GM18507 (cell line): ENCODE measurements at places on chromosomes 6 and 20.

DNA sequence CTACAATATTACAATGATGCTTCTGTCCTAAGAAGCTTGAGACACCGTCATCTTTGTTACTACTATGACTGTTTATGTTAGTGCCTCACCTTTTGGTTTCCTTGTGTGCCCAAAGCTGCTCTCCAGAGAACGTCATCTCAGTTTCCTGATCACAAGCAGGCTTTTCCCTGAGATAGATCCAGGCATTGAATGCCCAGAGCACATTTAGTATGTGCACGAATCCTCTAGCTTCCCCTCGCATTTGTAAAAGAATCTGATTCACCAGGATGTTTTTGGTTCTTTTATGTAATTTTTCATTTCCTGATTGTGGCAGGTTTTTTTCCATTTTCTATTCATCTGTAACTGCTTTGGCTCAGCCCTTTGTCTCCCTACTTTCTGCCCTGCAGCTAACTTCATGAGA lies 100.2 kb upstream of the TMEM181 start:
- DNase-seq: no peak

DNA sequence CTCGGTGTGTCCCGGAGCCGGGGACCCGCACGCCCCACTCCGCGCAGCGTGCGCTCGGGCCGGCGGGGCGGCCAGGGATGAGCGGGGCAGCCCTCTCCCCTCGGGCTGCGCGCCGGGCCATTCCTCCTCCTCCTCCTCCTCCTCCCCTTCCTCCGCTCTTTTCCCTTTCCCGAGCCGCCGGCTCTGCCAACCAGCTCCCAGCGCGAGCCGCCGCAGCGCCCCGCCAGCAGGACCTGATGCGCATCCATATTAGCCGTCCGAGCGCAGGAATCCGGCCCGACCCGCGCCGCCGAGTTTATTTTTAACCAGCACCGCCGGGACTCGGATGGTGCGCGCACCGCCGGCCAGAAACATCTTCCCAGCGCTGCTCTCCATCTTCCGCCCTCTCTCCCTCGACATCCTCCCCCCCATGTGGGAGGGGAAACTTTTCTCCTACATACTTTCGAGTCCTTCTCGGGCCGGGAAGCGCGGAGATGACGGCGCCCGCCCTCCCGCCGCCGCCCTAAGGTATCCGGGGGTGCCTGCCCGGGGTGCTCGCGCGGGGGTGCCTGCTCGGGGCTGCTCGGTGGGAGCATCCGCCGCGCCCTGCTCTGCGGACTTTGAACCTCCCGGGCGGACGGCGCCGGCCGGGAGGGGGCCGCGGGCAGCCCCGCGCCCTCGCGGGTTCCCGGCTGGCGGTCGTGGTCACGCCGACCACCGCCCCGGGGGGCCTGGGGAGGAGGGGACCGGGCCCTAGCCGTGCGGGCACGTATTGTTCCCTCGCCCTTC lies 619 bp downstream of the RREB1 start:
- no peak for DNase-seq

GRCh38 chr20:36467076-36467999 lies 74.0 kb upstream of the MYL9 start:
- DNase-seq: no peak

DNA sequence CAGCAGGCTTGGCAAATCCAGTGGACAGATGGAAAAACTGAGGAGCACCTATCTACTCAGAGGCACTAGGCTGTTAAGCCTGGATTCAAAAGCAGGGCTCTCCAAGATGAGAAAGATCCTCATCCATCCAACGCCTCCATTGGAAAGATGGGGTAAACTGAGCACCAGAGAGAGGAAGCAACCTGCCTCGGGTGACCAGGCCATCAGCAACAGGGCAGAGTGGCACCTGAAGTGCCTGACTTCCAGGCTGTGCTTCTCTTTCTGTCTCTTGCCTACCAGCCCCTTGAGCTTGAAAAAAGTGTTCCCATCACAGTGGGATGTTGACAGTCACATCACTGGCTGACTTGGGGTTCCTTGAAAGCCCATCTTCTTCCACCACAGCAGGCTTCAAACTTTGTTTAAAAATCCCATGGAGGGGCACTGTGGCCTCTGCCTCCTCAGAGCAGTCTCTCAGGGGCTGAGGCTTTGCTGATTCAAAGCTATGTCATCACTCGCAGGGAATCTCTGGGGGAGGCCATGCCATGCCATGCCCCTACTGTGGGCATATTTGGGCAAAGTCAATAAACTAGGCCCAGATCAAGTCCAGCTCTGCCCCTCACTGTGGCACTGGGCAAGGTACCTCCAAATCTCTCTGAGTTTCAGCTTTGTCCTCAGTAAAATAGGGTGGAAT lies 44.8 kb upstream of the TGM2 start:
- no peak for DNase-seq

- DNase-seq: no peak
Measured at GRCh38 chr6:44797746-44798145, 410.2 kb downstream of the CDC5L start.

- no peak for DNase-seq
Measured at GRCh38 chr6:135493218-135493961, 4.2 kb downstream of the AHI1 start.

DNA sequence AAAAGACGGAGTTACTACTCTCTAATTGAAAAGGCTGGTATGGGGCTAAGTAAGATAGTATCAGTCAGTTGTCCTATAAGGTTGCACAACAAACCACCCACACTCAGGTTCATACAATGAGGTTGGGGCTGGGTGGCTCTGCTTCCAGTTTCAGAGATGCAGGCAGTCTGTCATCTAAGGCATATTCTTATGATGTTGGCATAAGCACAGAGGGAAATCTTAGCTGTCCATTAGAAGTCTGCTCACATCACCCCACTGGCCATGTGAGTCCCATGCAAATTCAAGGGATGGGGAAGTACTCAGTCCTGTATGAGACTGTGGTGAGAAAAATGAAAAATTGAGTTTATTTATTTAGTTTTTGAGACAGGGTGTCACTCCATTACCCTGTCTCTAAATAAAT lies 118.6 kb downstream of the LAMP5 start:
- no peak for DNase-seq

- no peak for DNase-seq
Measured at GRCh38 chr6:52381249-52381648, 19.3 kb downstream of the PAQR8 start.

DNA sequence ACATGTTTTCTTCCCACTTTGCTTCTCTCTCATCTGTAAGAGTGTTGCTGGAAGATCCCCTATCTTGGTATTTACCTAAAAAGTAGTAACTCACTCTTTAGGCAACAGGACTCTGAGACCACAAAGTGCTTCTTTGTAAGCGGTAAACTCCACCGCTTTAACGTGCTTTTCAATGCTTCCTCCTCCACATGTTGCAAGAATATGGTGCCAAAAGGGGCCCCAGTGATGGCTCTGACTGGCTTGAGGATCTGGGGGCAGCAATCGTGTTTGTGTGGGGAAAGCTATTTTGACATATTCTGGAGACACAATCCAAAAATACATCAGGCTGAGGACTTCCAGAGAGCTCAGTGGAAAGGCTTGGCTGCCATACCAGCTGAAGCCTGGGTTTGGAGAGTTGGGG lies 12.4 kb upstream of the CPNE5 start:
- DNase-seq: no peak

DNA sequence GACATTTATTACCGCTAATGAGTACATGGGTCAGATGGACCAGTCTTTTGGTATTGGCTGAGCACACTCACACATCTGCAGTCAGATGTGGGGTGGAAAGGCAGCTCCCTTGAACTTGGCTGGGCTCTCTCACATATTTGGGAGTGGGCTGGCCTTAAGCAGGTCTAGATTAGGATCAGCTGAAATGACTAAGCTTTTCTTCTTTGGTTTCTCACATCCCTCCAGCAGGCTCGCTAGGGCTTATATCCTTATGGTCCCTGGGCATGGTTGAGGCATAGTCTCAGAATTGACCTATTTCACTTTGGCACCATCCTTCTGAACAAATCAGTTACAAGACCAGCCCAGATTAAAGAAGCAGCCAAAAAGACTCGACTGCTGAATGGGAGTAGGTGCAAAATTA lies 14.4 kb upstream of the PLCB1 start:
- no peak for DNase-seq

DNA sequence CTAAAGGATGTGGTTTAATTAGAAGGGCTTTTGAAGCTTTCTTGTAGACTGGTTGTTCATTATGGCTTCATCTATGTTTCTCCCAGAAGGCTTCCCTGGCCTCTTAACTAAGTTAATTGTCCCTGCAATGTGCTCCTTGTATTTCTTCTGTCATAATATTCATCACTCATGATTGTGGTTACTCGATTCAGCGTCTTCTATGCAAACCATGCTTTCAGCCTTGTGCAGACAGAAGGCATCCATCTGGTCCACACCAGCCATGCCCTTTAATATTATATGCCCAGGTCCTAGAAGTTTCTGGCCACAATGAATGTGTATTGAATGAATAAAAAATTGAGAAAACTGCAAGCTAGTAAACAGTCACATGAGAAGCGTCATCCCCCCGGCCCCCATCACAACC lies 163.2 kb downstream of the KHDC1L start:
- no peak for DNase-seq

- no peak for DNase-seq
Measured at GRCh38 chr6:45964300-45964699, 51.4 kb downstream of the CLIC5 start.

DNA sequence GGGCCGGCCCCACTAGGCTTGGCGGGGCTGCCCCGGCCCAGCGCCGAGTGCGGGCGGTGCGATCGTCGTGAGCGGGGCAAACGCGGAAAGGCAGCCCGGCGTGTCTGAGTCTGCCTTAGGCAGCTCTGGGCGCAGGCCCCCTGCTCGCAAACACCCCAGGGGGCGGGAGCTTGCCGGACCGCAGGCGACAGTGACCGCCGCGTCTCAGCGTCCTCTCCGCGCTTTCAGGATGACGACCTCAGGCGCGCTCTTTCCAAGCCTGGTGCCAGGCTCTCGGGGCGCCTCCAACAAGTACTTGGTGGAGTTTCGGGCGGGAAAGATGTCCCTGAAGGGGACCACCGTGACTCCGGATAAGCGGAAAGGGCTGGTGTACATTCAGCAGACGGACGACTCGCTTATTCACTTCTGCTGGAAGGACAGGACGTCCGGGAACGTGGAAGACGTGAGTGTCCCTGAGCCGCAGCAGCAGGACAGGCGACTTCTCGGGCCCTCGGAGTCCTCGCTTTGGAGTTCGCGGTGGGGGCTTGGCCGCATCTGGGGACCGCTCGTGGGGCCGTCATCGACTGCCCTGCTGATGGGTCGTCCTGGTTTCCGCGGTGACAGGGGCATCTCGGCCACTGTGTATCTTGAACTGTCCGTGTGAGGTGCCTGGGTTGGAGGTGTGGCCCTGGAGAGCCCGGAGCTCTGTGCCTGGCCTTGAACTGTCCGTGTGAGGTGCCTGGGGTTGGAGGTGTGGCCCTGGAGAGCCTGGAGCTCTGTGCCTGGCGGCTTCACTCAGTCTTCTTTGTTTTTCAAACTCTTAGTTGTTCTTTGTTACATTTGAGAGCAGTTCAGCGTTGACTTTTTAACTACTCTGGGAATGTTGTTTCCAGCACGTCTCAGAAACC lies 786 bp downstream of the ADRM1 start:
- DNase-seq: no peak

- no peak for DNase-seq
Measured at GRCh38 chr20:62513991-62514390, 38.2 kb upstream of the GATA5 start.

GRCh38 chr20:2687514-2687913 lies 5.1 kb upstream of the EBF4 start:
- DNase-seq: no peak

DNA sequence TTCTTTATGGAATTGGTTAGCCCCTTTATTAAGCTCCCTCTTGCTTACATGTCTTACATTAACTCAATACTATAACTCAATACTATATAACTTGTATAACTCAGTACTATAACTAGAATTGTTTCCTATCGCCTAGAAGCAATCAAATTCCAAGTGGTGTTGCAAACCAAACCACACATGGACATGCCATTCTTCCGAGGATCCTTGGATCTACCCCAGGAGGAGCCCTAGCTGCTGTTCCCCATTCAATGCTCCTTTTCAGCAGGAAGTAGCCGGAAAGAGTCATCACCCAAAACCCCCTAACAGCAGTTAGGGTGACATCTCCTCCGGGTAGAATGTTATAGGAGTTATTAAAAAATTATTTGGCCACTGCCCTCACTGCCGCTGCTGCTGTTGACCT lies 40.5 kb downstream of the PLN start:
- no peak for DNase-seq

- no peak for DNase-seq
Measured at GRCh38 chr6:111683157-111683556, 77.5 kb upstream of the TRAF3IP2 start.

- no peak for DNase-seq
Measured at GRCh38 chr6:139030228-139030963, 1.9 kb downstream of the ABRACL start.

- DNase-seq: no peak
Measured at GRCh38 chr6:23370051-23370450, 756.0 kb upstream of the NRSN1 start.

GRCh38 chr20:4439461-4439860 lies 282.2 kb upstream of the PRND start:
- DNase-seq: no peak

GRCh38 chr6:85250586-85251220 lies 199.2 kb upstream of the NT5E start:
- no peak for DNase-seq

DNA sequence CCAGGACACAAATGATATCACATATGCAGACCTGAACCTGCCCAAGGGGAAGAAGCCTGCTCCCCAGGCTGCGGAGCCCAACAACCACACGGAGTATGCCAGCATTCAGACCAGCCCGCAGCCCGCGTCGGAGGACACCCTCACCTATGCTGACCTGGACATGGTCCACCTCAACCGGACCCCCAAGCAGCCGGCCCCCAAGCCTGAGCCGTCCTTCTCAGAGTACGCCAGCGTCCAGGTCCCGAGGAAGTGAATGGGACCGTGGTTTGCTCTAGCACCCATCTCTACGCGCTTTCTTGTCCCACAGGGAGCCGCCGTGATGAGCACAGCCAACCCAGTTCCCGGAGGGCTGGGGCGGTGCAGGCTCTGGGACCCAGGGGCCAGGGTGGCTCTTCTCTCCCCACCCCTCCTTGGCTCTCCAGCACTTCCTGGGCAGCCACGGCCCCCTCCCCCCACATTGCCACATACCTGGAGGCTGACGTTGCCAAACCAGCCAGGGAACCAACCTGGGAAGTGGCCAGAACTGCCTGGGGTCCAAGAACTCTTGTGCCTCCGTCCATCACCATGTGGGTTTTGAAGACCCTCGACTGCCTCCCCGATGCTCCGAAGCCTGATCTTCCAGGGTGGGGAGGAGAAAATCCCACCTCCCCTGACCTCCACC lies 42.2 kb downstream of the SIRPA start:
- no peak for DNase-seq

DNA sequence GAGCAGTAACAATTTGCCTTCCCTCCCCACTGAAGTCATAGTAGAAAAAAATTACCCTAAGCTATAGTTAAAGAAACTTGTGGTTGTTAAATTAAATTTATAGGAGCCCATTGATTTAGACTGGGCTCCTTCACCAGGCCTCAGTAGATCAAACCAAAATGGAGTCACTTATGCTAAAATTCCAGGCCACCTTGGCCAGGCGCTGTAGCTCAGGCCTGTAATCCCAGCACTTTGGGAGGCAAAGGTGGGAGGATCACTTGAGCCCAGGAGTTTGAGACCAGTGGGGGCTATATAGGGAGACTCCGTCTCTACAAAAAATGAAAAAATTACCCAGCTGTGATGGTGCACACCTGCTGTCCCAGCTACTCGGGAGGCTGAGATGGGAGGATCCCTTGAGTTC lies 15.0 kb upstream of the GMNN start:
- DNase-seq: no peak

- DNase-seq: no peak
Measured at GRCh38 chr6:134816780-134817179, 133.1 kb downstream of the ALDH8A1 start.
